DMS79 treated with DMSO at 0.1 percent for 48 hours (cell line): ENCODE measurements at places on chromosomes 7 and 10.

GRCh38 chr10:74047871-74048270, 50.0 kb downstream of the VCL start:
- DNase-seq, result no peak

DNA sequence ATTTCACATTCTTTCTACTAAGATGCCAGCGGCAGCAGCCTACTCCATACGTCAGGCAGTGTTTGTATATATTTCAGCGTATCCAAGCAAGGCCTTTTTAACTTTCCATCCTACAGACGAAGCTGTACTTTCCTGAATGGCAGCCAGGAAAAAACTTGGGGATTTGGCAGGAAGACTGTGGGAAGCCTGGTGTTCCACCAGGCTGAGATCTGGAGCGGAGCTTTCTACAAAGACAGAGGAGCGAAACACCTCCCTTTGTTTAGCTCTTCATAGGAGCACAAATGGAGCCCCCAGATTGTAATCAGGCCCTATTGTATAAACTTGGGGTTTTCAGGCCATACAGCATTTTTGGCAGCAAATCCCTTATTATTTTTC, 143.8 kb downstream of the TES start:
- no peak for DNase-seq

- no peak for DNase-seq
Measured at GRCh38 chr7:79778786-79779770, 325.6 kb upstream of the MAGI2 start.

DNA sequence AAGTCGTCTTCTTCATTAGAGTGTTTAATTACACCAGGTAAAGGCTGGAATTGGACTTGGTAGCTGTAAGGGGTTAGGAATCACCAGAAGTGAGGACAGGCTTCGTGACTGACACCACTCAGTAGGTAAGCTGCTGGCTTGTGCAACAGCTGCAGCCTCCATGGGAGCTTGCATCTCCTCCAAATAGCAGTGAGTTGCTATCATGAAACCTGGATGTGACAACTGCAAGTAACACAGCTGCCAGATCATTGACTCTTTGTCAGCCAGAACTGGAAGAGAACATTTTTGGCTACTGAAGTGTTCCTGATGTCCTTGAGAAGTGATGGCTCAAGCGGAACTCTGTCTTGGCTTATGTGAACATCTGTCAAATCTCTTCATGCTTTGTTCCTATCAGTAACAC, 64.1 kb upstream of the MSRB2 start:
- DNase-seq, result no peak

- DNase-seq, result peak; percentile 4
Measured at GRCh38 chr7:100190048-100190711, 12.5 kb downstream of the STAG3 start.

DNA sequence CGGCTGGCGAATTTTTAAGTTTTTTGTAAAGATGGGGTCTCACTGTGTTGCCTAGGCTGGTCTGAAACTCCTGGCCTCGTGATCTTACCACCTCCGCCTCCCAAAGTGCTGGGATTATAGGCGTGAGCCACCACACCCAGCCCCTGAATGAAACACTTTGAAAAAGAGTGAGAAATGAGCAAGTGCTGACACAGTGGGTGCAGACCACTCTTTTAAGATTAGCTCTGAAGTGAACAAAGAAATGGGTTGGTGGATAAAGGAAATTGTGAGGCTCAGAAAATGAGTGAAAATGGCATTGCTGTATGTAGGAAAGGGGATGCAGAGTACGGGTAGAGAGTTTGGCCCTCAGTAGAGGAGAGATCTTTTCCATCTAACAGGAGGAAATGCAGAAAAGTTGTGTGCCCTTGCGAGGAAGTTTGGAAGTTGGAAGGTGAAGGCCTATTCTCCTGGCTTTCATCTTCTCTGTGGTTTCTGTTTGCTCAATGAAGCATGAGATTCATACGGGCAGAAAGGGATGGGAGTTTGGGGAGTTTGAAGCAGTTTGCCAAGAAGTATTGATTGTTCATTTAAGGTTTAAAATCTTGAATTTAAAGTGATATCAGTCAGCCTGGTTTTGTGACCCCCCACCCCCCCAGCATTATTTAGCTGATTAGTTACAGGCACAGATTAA, 11.0 kb downstream of the MAPK8 start:
- DNase-seq, result no peak

DNA sequence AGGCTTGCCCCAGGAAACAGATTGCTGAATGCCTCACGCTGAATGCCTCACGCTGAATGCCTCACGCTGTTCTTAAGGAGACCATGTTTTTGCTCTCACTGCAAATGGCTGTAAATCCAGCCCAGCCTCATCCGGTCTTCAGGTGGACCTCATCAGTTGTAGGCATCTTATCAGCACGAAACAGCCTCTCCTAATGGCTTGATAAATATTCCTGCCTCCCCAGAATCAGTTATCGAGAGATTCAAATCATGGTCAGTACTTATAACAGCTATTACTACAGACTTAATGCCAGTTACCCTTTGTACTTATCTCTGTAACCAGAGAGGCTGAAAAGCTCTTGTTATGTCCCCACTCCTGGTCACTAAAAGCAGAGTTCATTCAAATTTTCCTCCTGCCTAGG, 290.6 kb downstream of the FZD1 start:
- no peak for DNase-seq

DNA sequence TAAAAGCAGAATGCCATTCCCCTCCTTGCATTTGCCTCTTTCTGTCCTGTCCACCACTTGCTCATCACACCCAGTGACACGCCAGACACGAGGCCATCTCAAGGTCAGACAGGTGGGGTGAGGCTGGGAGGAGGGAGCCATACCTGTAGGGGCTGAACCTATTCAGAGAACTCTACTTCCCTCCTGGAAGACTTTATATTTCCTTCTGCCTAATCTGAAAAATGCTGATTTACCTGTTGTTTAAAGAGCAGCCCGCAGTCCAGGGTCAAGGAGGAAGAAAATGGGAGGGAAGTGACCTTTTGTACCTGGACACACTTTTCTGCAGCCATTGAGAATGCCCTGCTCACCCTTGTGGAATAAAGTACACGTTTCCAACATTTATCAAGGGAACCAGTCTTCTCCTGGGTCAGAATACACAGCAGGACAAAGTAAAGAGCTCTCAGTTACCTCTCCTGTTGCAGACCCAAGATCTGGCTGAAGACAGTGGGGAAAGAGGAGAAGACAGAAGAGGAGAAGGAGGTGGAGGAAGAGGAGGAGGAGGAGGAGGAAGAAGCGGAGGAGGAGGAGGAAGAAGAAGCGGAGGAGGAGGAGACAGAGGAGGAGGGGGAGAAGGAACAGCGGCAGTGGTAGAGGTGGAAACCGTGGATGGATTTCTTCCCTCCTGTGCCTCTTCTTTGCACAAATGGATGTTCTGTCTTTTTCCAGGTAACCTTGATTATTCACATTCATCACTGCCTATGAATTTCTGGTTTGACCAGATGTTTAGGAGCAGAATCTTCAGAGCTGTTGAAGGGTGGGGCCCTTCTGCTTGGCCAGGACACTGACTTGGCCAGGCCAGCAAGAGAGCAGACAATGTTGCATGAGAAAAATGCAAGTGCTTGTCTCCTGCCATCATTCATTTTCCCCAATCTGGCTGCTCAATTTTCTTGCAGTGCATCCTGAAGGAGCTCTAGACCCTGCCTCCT, 1.2 kb upstream of the BLNK start:
- no peak for DNase-seq

DNA sequence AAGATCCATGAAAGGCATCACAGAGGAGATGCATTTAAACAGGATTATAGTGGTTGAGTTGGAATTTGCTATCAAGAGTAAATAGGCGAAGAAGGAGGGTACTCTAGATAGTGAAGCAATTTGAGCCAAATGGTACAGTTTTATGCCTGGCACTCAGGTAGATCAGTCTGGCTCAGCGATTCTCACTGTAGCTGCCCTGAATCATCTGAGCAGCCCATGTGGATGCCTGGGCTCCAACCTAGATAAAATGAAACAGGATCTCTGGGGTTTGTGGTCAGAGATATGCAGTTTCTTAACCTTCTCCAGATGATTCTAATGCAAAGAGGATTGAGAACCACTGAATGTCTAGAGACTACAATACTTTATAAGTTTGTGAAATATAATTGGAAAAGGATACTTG, 282.0 kb upstream of the FZD1 start:
- no peak for DNase-seq

DNA sequence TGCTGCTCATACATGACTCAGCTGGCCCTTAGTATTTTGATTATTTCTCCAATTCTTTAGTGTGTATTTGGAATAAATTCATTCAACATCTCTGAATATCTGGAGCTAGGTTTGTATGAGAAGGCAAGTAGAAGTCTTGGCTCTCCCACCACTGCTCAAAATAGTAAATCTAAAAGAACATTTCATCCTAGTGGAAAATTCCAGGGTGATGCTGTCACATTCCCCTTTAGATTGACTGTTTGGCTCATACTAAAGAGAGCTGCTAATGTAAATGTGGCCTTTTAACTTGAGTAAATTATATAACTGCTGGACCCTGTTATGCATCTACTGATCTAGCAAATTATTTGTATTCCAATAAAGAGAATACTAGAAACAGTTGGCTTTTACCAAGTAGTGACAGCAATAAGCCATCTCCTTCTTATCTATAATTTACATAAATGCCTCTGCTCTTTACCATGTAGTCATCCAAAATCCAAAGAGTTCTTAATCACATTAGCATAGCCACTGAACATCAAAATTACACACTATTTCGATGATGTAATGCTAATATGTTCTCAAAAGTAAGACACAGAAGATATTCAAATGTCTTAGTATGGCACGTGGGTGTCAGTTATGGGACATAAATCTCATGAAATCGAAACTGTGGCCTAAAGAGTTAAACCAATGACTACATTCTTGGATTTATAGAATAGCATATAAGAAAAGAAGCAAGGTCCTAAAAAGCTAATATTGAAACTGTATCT, 86.9 kb upstream of the KCND2 start:
- DNase-seq, result no peak

GRCh38 chr10:105644559-105644958, 1003.5 kb downstream of the SORCS3 start:
- DNase-seq, result no peak

- no peak for DNase-seq
Measured at GRCh38 chr10:120684226-120684625, 166.9 kb upstream of the WDR11 start.

DNA sequence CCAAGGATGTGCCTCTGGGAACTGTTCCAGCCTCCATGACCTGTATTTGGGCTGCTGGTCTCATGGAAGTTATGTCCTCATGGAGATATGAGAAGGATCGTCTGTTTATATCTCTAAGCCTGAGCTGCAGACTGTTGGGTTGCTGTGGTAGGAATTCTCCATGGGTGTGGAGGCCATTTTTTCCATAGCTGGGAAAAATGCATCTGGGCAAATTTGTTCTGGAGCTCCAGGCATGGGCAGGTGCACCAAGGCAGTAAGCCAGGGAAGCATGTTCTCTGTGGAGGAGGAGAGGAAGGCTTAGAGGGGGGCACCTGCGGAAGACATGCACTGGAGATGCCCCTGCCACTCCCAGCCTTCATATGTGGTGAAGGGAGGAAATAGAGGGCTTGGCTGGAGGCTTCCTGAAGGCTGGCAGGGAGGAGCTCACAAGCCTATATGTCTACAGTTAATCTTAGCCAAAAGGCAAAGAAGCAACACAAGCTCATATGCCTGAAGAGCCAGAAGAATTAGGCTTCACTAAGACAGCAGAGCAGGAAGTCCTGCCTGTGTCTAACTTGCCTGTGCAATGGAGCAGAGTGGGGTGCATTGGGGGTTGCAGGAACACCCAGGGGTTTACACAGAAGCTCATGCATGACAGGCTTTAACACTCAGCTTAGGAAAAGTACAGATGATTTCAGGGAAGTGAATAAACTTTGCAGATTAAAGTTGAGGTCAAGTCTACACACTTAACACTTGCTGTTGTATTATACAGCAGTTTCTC, 35.1 kb upstream of the CXCL12 start:
- DNase-seq, result no peak

- no peak for DNase-seq
Measured at GRCh38 chr7:101891936-101892640, 74.7 kb downstream of the CUX1 start.

DNA sequence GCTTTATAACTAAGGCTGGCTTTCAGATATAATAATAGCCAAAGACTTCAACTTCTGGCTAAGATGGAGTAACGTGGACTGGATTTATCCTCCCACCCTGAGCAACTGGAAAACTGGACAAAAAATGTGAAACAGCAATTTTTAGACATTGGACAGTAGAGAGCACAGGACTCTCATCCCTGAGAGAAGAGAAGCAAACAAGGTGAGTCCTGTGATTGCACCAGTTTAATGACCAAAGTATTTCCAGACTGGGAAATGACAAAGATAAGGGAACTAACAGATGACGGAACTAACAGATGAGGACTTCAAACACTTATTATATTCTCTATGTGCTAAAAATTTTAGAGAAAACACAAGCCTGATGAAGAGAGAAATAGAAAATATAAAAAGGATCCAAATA, 175.7 kb upstream of the SLC25A13 start:
- no peak for DNase-seq

DNA sequence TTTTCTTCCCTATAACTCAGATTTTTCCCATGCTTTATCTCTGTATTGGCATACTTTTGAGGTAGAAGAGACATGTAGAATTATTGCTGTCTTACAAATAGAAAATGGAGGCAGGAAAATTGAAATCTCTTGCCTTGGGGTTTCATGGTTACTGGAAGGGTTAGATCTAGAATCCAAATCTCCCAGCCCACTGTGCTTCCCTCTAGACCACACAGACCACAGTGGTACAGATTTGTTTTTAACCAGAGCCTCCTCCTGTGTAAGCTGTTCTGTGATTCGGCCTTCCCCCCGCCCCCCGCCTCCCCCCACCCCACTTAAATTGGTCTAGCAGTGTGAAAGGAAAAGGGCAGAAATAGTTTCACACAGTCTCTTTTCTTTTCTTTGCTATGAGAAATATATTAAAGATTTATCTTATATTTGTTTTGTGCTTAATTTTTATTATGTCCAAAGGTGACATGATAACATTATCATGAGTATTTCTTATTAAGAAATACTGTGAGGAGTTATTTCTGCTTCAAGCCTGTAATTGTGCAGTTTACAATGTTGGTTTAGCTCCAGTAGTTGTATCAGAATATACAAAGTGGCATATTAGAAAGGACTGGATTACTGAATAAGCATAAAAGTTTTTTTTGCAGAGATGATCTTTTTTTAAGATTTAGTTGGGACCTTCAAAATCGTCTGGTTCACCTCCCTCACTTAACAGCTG, 368.8 kb upstream of the BMPER start:
- no peak for DNase-seq

DNA sequence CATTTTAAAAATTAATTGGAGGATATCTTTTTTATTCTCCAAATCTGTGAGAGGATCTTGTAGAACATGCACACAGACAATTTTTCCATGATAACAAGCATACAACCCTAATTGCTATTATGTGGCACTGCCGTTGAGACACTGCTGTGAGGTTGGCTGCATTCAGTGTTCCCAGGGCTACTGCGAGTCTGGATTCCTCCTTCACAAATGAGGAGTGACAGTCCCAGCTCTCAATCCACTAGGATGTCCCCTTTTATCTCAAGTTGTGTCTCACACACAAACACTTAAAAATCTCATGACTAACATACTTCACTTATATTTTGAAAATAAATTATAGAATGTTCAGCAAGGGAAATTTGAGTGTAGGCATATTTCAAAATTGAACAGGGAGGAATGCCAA, 14.1 kb downstream of the NEUROD6 start:
- no peak for DNase-seq

GRCh38 chr10:6379015-6379776, 176.5 kb downstream of the PFKFB3 start:
- no peak for DNase-seq

- no peak for DNase-seq
Measured at GRCh38 chr7:44072364-44073231, 7.2 kb upstream of the PGAM2 start.
